Osteocyte (in vitro differentiated cells): ENCODE measurements at places on chromosomes 3 and 15. TPM values are rescaled to one million over a fixed set of nuclear protein-coding genes. Genes with fewer than 3 reads are reported as not detected.

- no peak for DNase-seq
These were observed 73.4 kb downstream of the SMAD6 start for GRCh38 chr15:66775127-66776105.

- DNase-seq, result no peak
These were observed 360.1 kb upstream of the GOLIM4 start for GRCh38 chr3:168455814-168456213.

- DNase-seq, result no peak
These were observed 1015.5 kb upstream of the CFAP20DC start for GRCh38 chr3:60065227-60065868.

GRCh38 chr15:43104426-43104825 is 1.4 kb downstream of the UBR1 start:
- no peak for DNase-seq

Gene PARP15
- 0.08 TPM in 1 of 2 replicates, not detected in the other for total RNA-seq

- no peak for DNase-seq
These were observed 390.5 kb downstream of the DIPK2A start for GRCh38 chr3:144362126-144362525.

DNA sequence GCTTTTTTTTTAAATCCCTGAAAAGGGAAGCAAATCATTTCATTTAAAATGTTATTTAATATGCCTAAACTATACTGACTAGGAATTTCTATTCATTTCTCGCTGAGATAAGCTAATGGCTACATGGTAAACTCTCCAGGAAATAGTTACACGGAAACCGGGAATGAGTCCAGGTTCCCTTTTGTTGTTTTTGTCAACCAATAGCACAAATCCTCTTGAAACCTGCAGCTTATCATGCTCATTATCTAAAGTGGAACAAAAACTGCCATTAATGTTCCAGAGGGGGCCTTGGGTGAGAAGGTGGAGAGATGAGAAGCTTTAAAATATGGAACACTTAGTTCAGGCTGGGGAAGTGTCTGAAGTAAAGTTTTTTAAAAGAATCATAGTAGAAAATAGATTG is 113.5 kb upstream of the ALCAM start:
- DNase-seq, result no peak

DNA sequence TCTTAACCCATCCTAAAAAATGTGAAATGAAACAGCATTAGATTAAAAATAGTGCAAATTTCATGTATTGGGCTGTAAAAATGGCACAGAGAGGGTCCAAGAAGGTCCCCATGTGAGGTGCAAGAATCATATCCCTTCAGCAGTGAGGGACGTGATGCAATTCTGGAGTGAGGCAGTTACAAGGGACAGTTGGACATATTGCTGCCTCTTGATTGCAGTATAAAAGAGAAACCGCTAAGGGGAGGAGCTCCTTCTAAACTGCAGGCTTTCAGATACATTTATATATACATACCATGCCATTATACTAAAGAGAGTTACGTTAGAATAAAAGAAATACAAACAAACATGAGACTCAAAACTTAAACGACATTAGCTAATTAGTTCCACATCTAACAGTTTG is 304.2 kb upstream of the CTNNB1 start:
- DNase-seq, result no peak

- no peak for DNase-seq
These were observed 2.5 kb upstream of the IRAK2 start for GRCh38 chr3:10162185-10162584.

DNA sequence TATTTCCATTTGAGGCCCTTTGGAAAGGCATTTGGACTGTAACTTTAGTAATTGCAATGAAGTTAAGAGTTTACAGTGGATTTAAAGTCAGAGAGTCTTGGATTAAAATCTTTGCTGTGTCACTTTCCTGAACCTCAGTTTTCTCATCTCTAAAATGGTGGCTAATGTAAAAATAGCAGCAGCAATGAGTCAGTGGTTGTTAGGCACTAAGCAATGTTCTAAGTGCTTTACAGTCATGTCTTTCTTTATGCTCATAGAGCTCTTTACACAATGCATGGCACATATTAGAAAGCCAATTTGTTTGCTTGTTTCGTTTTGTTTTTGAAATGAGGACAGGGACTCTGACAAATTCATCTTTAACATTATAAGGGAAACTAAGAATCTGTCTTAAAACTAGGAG is 222.7 kb upstream of the DNAJC19 start:
- DNase-seq, result no peak

DNA sequence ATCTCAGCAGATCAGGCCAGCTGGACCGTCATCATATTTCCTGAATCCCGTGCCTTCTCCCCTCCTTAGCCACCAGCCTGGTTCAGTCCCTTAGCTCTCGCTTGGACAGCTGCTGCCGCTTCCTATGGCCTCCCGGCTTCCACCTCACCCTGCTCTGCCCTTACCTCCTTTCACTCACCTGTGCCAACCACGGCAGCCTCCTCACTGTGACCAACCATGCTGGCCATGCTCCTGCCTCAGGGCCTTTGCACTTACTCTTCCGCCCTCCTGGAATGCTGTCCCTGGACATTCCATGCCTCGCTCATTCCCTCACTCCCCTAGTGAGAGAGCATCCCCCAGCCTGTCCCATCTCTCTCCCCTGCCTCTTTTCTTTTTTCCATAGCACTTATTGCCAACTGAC is 19.2 kb downstream of the GRIP2 start:
- no peak for DNase-seq

Gene IRAK2
- total RNA-seq, result 1.3 and 1.5 TPM in 2 replicates

GRCh38 chr3:48209445-48209844 is 13.8 kb upstream of the CAMP start:
- DNase-seq, result no peak

- DNase-seq, result peak; percentile 85
These were observed 175.7 kb downstream of the KLHL25 start for GRCh38 chr15:85618956-85619491.

DNA sequence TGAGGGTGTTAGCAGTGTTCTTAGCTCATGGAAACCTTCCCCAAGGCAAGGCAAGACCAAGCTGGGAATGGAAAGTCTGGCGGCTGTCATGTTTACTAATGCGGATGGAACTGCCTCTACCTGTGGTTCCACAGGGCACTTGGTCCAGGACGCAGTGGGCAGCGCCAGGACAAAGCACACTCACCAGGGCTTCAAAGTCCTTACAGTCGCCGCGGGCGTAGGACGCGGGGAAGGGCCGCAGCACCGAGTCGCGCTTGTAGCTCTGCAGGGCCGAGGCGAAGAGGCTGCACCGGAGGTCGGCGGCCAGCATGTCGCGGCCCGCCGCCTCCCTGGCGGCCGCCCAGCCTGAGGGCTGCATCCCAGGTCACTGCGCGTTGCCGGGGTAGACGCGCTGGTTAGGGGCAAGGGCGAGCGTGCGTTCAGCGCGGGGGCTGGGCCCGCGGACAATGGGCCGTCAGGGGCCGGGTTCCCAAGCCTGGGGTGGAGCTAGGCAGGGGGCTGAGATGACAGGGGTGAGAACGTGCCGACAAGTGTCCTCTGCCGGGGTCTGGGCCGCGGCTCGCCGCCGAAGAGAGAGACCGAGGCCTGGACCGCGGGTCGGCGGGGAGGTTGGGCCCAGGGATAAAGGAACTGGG is 497 bp downstream of the PARP16 start:
- no peak for DNase-seq

- DNase-seq, result peak; percentile 60
These were observed 276.4 kb upstream of the TLE3 start for GRCh38 chr15:70374096-70374495.

Gene GXYLT2
- 6.5 and 7.8 TPM in 2 replicates for total RNA-seq

Gene SCG3
- total RNA-seq, result not detected in 2 replicates

- DNase-seq, result no peak
These were observed 595.1 kb upstream of the TGFBR2 start for GRCh38 chr3:30011237-30011803.

Gene CFAP100
- not detected in 2 replicates for total RNA-seq

- no peak for DNase-seq
These were observed 97.7 kb downstream of the HHLA2 start for GRCh38 chr3:108394016-108394415.

DNA sequence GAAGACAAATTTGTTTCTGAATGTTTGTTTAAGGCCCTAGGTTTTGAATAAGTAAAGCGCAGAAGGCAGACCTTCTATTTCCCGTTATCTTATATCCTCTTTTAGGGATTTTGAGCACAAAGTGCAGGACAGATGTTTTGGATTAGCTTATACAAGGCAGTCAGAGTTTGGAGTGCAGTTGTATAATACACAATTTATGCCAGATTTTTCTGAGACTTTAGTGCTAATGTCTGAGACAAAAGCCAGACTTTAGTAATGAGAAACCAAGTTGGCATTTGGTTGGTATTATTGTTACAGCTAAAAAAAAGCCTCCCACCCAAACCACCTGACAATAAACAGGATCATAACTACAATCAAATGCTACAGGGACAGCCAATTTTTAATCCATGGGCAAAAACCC is 309.9 kb upstream of the SATB1 start:
- DNase-seq, result no peak

- no peak for DNase-seq
These were observed 30.7 kb downstream of the EFL1 start for GRCh38 chr15:82231842-82232241.

DNA sequence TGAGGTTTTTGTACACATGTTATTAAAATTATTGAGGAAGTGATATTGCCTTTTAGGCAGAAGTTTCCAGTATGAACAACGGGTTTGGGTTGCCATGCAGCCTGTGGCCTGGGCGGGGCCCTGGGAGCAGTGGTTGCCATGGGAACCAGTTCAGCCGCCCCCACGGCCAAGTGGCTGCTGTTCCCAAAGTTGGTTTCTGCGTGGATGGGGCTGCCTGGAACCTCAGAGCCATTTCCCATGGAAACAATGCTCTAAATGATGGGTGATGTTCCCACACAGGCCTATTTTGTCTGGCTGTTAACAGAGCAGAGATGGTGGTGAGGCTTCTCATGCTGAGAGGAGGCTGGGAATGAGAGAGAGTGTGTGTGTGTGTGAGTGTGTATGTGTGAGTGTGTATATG is 19.5 kb downstream of the MRAS start:
- DNase-seq, result no peak

GRCh38 chr3:81793410-81793809 is 32.0 kb upstream of the GBE1 start:
- no peak for DNase-seq

DNA sequence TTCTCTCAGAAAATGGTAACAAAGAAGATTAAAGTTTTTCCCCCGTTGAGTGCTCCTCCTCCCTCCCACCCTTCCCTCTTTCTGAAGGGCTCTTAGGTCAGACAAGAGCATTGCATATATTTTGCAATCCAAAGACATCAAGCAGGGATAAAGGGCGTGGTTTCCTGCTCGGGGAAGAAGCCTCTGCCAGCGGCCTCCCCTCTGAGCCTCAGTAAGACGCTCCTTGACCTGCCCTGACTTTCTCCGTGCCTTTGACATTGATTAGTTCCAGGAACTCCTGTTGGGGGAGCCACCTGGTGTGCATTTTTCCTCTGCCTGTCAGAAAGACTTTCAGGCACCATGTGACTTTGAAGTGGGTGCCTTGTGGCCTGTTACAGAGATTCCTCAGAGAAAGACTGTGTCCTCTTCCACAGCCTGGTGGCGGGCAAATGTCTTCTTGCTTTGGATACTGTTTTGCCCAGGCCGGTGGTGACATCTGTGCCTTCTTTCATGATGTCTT is 87.2 kb upstream of the TBL1XR1 start:
- DNase-seq, result no peak

DNA sequence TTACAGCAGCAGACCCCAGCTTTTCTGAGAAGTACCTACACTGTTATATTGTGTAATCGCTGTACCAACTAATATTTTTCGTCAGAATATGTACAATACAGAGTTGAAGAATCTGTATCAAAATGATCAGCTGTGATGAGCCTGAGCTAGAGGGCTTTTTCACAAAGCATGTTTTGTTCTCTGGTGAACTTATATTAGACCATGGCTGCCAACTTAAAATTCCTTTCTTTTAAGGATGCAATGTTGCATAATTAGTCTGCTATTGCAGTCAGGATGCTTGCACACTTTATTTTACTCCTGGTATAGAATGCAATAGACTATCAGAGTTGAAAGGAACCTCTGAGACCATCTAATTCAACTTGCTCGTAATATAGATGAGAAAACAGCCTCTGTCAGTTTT is 127.8 kb downstream of the RBMS3 start:
- no peak for DNase-seq

Gene GOLGA8N
- total RNA-seq, result 7.9 and 9.2 TPM in 2 replicates

DNA sequence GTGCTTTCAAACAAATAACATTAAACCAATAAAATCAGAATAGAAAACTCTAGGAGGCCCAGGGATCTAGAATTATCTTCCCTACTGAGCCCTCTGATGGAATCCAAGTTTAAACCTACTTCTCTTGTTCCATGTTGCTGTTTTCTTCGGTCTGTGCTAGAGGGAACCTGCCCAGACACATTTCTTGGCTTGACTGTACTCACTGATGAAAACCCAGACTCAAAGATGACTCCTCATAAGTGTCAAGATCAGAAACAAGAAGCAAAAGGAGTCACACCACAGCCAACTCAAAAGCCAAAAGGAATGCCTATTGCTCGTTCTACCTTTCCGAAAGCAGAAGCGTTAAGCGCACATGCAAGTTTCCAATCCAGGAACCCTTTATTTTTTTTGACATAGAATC is 31.6 kb downstream of the SCAP start:
- no peak for DNase-seq

DNA sequence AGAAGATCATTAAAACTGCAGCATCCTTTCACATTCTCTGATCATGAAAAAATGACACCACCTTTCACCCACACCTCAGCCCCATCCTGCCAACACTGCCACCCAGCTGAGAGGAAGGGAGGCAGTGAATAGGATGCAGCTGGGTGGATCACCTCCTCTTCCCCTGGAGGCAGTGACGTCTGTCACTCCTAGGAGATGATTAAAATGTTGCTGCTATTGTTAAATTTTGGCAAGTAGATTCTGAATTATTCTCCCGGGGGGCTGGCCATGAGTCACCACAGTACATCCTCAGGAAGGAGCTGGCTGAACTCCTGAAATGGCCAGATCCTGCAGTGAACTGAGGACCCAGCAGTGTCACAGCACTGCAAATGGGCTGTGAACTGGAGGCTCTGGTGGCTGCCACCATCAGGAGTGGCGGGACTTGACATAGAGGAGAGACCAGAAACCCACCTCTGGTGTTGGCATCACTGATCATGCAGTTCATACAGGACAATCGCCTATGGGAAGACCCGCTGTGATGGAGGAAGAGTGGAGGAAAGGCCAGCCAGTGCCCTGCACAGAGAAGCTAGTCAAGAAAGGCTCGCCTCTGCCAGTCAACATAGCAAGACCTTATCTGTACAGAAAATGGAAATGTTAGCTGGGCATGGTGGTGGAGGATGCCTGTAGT is 199.1 kb downstream of the FAM43A start:
- DNase-seq, result peak; percentile 69

DNA sequence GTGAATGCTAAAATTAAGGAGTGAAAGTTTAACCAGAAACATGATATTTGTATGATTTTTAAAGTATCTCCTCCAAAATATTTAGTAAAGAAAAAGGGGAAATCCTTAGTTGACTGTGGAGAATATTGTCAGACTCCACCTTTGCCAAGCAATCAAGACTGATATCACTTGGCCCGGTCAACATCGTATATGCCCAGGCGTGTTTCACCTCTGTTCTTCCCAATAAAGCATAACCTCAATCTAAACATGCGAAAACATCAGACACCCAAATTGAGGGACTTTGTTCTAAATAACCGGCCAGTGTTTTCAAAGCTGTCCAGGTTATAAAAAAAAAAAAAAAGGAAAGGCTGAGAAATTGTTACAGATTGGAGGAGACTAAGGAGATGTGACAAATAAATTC is 54.2 kb upstream of the PPP4R2 start:
- no peak for DNase-seq

- no peak for DNase-seq
These were observed 1546.5 kb downstream of the OTOL1 start for GRCh38 chr3:163043074-163043473.

Gene CFAP20DC
- 1.4 and 1.6 TPM in 2 replicates for total RNA-seq

Gene CTDSPL2
- 53.3 and 53.7 TPM in 2 replicates for total RNA-seq

- DNase-seq, result no peak
These were observed 60.9 kb downstream of the UMPS start for GRCh38 chr3:124791142-124791541.
